Right lobe of liver (tissue), 6 donors: ENCODE measurements at places on chromosomes 16 and 17.

- no peak overlapping the region for H3K27ac ChIP-seq
- DNase-seq: no peak
- H3K4me3 ChIP-seq: no peak overlapping the region
Measured at GRCh38 chr16:80619824-80620223, 79.0 kb downstream of the DYNLRB2 start.

GRCh38 chr17:29136998-29137730 lies 43.0 kb downstream of the MYO18A start:
- H3K4me1 ChIP-seq: peaks cover 43% of the 10 kb centered on the region
- H3K36me3 ChIP-seq: peaks cover 5% of the 10 kb centered on the region
- no peaks in the 10 kb centered on the region for H3K27me3 ChIP-seq
- no peak overlapping the region for H3K4me3 ChIP-seq
- no peak overlapping the region for H3K27ac ChIP-seq

- H3K4me3 ChIP-seq: peak overlapping the region; percentile 98
- peaks cover 20% of the 10 kb centered on the region for H3K36me3 ChIP-seq
- no peak for DNase-seq
- no peaks in the 10 kb centered on the region for H3K27me3 ChIP-seq
- no peaks in the 10 kb centered on the region for H3K4me1 ChIP-seq
- peak overlapping the region; percentile 86 for H3K27ac ChIP-seq
Measured at GRCh38 chr17:81666092-81666341, 388 bp downstream of the OXLD1 start.

DNA sequence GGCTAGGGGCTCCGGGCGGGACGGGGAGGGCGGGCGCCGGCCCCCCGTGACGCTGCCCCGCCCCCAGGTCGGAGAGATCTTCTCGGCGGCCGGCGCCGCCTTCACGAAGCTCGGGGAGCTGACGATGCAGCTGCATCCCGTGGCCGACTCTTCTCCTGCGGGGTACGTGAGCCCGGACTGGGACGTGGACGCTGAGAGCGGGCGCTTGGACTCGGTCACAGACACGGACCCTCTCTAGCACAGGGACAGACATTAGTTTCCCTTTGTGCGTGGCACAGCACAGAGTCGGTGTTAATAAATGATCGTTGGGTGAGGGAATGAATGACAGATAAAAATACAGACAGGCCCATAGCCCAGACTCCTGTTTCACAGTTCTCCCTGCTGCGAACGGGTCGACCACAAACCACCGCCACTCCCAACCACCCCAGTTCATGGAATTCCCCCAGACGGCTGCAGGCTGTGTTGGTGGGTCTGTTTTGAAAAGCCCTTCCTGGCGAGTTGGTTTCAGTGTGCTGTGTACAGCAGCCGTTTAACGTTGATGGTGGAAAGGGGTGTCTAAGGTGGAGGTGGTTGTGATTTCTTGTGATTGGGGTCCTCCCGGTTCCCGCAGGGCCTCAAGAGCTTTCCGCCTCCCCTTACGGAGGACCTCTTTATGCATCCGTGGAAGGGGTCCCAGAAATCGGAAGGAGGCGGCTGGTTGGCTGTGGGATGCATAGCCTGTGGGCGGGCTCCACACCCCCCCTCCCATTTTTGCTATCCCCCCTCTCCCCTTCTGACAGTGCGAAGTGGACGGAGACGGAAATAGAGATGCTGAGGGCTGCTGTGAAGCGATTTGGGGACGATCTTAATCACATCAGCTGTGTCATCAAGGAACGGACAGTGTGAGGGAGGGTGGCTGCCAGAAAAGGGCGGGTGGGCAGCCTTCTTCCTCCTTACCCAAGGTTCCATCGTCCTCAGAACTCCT lies 2.9 kb downstream of the RNASEK start:
- DNase-seq: no peak
- H3K36me3 ChIP-seq: no peaks in the 10 kb centered on the region
- H3K4me1 ChIP-seq: no peaks in the 10 kb centered on the region
- H3K27me3 ChIP-seq: no peaks in the 10 kb centered on the region
- H3K27ac ChIP-seq: peak overlapping the region; percentile 99
- H3K4me3 ChIP-seq: peak overlapping the region; percentile 92

GRCh38 chr16:82523815-82524214 lies 103.0 kb upstream of the CDH13 start:
- H3K4me1 ChIP-seq: no peaks in the 10 kb centered on the region
- no peak overlapping the region for H3K4me3 ChIP-seq
- H3K36me3 ChIP-seq: no peaks in the 10 kb centered on the region
- H3K27me3 ChIP-seq: no peaks in the 10 kb centered on the region
- H3K27ac ChIP-seq: no peak overlapping the region
- no peak for DNase-seq

DNA sequence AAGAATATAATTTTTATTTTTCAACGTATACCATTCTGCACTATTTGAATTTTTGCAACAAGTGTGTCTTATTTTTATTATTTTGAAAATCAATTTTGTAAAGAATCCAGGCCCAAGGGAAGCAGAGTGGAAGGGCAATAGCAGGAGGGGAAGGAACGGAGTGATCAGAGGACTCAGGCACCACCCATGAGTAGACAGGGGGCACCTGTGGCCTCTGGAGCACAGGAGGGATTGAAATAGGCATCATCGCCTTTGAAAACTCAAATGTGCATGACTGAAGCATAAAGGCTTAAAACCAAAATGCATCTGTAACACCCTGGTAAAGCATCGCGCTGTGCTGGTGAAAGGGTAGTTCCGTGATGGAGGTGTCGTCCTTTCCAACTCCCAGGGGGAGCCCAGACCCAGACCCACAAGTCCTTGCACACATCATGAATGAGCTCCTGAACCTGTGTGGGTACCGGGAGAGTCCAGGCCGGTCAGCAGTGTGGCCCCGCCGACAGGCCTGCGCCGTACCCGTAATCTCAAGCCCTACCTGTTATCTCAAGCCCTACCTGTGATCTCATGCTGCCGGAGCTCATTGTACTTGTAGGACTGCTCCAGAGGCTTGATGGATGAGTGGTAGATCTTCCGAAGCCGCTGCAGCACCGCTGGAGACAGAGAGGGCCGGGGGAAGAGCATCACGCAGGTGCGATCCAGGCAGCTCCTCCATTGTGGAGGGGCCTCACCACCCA lies 39.1 kb downstream of the SRL start:
- no peak for DNase-seq
- H3K4me1 ChIP-seq: no peaks in the 10 kb centered on the region
- no peak overlapping the region for H3K4me3 ChIP-seq
- no peaks in the 10 kb centered on the region for H3K27me3 ChIP-seq
- no peak overlapping the region for H3K27ac ChIP-seq

DNA sequence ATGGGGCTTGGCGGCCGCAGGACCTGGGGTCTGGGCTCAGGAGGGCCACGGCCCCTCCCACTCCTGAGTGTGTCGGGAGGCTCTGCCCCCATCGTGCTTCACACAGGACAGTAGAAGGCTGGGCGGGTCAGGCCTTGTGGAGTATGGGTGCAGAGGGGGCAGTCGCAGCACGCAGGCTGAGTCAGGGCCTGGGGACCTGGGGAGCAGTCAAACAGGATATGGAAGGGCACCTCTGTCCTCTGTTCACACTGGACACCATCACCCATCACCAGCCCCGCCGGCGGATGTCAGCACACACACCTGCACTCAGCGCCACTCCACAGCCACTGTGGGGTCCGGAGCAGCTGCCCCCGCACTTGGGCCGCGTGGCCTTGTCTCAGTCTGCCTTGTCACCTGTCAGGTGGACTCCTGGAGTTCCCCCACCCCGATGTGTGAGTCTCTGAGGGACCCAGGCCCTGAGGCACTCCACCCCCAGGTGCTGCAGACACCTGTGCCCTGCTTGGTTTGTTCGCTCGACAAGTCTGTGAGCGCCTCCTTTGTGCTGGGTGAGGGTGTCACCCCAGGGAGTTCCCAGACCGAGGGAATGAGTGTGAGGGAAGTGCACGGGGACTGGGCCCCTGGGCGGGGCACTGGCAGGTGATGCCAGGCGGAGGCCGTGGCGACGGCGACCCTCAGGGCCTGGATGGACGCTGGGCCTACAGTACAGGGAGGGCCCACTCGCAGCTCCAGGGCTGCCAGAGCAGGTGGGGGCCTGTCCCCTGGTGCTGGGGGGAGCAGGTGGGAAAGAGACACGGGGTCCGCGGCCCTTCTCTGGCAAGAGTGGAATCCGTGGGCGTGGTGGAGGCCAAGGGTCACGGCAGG lies 31.7 kb downstream of the ZFPM1 start:
- H3K27ac ChIP-seq: no peak overlapping the region
- peaks cover 39% of the 10 kb centered on the region for H3K4me1 ChIP-seq
- H3K27me3 ChIP-seq: no peaks in the 10 kb centered on the region
- DNase-seq: no peak
- H3K36me3 ChIP-seq: no peaks in the 10 kb centered on the region
- no peak overlapping the region for H3K4me3 ChIP-seq

GRCh38 chr17:13541032-13541480 lies 60.7 kb downstream of the HS3ST3A1 start:
- no peak overlapping the region for H3K4me3 ChIP-seq
- H3K4me1 ChIP-seq: no peaks in the 10 kb centered on the region
- DNase-seq: no peak
- H3K27ac ChIP-seq: no peak overlapping the region
- no peaks in the 10 kb centered on the region for H3K36me3 ChIP-seq

- H3K27me3 ChIP-seq: no peaks in the 10 kb centered on the region
- H3K4me3 ChIP-seq: no peak overlapping the region
- H3K36me3 ChIP-seq: no peaks in the 10 kb centered on the region
Measured at GRCh38 chr17:50354776-50355175, 8.8 kb downstream of the XYLT2 start.

DNA sequence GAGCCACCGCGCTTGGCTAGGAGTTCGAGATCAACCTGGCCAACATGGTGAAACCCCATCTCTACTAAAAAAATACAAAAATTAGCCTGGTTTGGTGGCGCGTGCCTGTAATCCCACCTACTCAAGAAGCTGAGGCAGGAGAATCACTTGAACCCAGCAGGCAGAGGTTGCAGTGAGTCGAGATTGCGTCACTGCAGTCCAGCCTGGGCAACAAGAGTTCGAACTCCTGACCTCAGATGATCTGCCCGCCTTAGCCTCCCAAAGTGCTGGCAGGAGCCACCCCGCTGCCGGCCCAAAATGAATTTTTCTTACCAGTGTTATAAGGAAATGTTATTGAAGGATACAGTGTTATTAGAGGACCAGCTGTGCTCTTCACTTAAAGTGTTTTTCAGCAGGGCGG lies 2.3 kb downstream of the NUP85 start:
- H3K27ac ChIP-seq: no peak overlapping the region
- peaks cover 6% of the 10 kb centered on the region for H3K36me3 ChIP-seq
- H3K4me3 ChIP-seq: no peak overlapping the region
- peak; percentile 72 for DNase-seq

- H3K4me1 ChIP-seq: no peaks in the 10 kb centered on the region
- H3K27me3 ChIP-seq: no peaks in the 10 kb centered on the region
- H3K4me3 ChIP-seq: no peak overlapping the region
- H3K27ac ChIP-seq: no peak overlapping the region
- no peak for DNase-seq
- no peaks in the 10 kb centered on the region for H3K36me3 ChIP-seq
Measured at GRCh38 chr16:27394516-27394915, 7.5 kb upstream of the IL21R start.

DNA sequence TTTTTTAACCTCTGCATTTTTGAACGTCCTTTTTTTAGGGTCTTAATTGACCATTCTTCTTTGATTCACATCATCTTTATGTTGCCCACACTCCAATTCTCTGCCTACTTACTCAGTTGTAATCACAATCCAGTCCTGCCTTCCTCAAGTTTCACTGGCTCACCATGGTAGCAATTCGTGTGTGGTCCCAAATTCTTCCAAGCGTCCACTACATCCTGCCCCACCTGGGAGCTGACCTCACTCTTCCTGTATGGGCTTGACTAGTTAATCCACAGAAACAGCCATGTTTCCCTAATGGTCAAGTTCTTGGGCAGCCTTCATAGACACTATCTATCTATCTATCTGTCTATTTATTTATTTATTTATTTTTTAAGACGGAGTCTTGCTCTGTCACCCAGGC lies 7.1 kb downstream of the TLCD2 start:
- no peaks in the 10 kb centered on the region for H3K4me1 ChIP-seq
- H3K4me3 ChIP-seq: no peak overlapping the region
- H3K27ac ChIP-seq: no peak overlapping the region
- no peaks in the 10 kb centered on the region for H3K36me3 ChIP-seq

DNA sequence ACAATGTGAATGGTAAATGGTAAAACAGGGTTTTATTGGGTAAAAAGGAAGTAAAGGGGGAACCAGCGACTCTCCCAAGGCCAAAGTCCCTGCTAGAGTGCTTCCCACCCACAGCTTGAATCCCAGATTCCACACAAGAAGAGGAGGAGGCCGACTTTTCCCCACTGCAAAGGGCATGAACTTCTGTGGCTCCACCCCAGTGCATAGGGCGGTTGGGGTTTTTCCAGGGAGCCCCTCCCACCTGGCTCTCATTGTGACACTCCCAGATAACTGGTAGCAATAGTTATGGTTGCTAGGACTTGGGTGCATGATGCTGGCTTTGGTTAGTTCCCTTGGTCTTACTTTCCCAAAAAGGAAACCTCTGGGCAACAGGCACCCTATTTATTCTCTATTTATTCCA lies 666.0 kb upstream of the CA10 start:
- peak; percentile 88 for DNase-seq
- no peaks in the 10 kb centered on the region for H3K36me3 ChIP-seq
- no peaks in the 10 kb centered on the region for H3K27me3 ChIP-seq
- H3K27ac ChIP-seq: no peak overlapping the region
- no peak overlapping the region for H3K4me3 ChIP-seq
- H3K4me1 ChIP-seq: peaks cover 18% of the 10 kb centered on the region

- no peak for DNase-seq
- no peak overlapping the region for H3K4me3 ChIP-seq
- H3K27ac ChIP-seq: no peak overlapping the region
- no peaks in the 10 kb centered on the region for H3K36me3 ChIP-seq
- H3K4me1 ChIP-seq: peaks cover 7% of the 10 kb centered on the region
Measured at GRCh38 chr17:14741491-14741890, 440.6 kb downstream of the HS3ST3B1 start.

GRCh38 chr16:68077866-68078700 lies 7.1 kb upstream of the NFATC3 start:
- no peaks in the 10 kb centered on the region for H3K36me3 ChIP-seq
- H3K4me3 ChIP-seq: no peak overlapping the region

- H3K4me1 ChIP-seq: no peaks in the 10 kb centered on the region
- no peaks in the 10 kb centered on the region for H3K36me3 ChIP-seq
- no peaks in the 10 kb centered on the region for H3K27me3 ChIP-seq
- peak; percentile 34 for DNase-seq
- H3K4me3 ChIP-seq: no peak overlapping the region
Measured at GRCh38 chr16:23941963-23942564, 106.3 kb downstream of the PRKCB start.

GRCh38 chr16:59973966-59974365 lies 1239.8 kb upstream of the GOT2 start:
- H3K36me3 ChIP-seq: no peaks in the 10 kb centered on the region
- no peak overlapping the region for H3K4me3 ChIP-seq
- DNase-seq: no peak
- H3K27me3 ChIP-seq: no peaks in the 10 kb centered on the region
- H3K4me1 ChIP-seq: no peaks in the 10 kb centered on the region

GRCh38 chr17:18889658-18890057 lies 31.7 kb downstream of the PRPSAP2 start:
- H3K27me3 ChIP-seq: no peaks in the 10 kb centered on the region
- no peaks in the 10 kb centered on the region for H3K4me1 ChIP-seq
- no peak for DNase-seq
- H3K36me3 ChIP-seq: peaks cover 30% of the 10 kb centered on the region

DNA sequence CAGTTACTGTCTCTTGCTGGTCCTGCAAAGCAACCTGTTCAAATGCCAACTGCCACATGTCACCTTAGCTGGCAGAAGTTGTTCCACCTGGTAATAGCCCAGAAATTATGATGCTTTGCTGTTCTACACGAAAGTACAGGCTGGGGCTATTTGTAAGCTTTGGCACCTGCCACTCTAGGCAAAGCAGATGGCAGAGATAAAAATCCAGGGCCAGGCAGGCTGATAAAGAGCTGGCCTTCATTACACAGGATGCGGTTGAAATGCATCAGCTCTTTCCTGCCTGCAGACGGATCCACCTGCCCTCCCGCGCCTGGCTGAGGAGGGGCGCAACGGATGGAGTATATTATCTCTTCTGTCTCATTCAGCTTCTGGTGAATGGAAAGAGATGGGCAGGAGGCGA lies 29.3 kb upstream of the KDM8 start:
- H3K27ac ChIP-seq: no peak overlapping the region
- no peaks in the 10 kb centered on the region for H3K4me1 ChIP-seq
- H3K27me3 ChIP-seq: no peaks in the 10 kb centered on the region
